Progenitor cell of endocrine pancreas (in vitro differentiated cells): ENCODE measurements at places on chromosomes 4 and X.
A peak's percentile ranks its signal among the peaks of the same experiment; 100 is the strongest.

GRCh38 chrX:57366430-57366829 lies 79.9 kb downstream of the FAAH2 start:
- no peak for DNase-seq

DNA sequence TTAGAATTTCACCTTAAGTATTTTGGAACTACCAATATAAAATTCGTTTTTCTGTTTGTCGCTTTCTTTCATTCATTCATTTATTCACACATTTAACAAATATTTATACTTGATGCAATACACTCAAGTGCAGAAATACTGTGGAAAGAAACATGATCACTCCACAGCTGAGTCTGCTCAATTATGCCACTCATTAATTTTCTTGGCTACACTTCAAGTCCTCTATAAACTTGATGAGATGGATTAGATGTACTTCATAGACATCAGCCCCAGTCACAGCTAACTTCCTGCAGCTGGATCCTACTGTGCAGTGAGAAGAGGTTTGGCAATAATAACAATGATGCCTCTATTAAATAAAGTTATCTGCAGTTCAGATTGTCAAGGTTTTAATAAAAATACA lies 208.1 kb downstream of the PDGFC start:
- no peak for DNase-seq

DNA sequence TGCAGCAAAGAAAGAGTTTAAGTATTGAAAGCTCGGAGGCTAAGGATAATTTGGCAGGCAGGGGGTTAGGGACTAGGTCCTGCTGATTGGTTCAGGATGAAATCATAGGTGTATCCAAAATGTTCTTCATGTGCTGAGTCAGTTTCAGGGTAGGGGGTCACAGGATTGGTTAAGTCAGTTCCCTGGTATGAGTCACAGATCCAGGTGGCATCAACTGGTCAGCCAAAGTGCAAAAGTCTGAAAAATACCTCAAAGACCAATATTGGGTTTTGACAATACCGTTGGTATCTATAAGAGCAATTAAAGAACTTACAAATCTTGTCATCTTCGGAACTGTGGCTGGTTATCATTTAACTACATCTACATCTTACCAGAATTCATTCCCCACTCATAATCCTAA lies 25.6 kb upstream of the PRDM8 start:
- DNase-seq, result no peak

DNA sequence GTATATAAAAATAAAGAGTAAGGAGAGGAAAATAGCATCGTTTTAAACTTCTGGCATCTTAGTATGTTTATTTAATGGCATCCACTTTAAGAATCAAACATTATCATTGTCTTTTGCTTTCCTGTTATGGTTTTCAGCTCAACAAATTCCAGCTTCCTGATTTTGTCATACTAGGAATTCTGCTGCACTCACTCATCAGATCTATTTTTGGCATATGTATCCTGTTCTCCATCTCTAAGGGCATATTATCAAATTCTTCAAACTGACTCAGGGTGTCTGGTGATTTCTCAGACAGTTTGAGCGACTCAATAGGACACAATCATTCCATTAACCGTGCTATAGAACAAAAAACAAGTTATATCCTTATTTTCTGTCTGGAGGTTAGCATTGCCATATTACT lies 248.5 kb upstream of the DIAPH2 start:
- DNase-seq, result no peak

DNA sequence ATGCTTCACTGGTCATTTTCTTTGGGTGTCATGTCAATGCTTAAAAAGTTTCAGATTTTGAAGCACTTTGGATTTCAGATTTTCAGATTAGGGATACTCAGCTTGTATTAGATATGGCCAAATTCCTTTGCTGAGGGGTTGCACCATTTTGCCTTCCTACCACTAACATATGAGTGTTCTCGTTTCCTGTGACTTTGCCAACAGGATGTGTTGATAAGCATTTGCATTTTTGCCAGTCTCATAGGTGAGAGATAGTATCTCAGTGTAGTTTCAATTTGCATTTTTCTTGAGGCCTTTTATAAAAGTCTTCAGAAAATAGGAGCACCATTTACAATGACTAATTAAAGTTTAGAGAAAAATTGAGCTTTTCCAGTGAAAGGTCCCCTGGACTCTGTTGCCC lies 71.6 kb upstream of the CLCN4 start:
- DNase-seq, result no peak

- DNase-seq, result peak; percentile 29
These were observed 31.7 kb downstream of the COQ2 start for GRCh38 chr4:83252782-83253405.

DNA sequence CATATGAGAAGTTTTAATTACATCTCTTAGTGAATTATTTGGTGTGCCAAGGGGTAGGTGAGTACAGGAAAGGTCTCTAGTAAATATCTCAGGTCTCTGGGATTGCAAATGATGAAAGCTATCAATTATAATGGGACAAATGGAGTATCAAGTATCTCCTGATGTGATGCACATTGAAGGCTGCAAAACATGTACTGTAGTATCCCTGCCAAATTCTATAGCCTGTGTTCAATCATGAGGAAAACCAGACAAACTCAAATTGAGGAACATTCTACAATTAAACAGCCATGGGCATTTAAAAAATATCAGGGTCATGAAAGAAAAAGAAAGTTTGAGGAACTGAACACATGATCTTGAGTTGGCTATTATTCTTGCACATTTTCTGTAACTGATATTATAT lies 665.4 kb upstream of the PABPC4L start:
- DNase-seq, result no peak

- DNase-seq, result no peak
These were observed 39.8 kb upstream of the MID1 start for GRCh38 chrX:10660171-10660570.
